NCI-H524 treated with DMSO at 0.1 percent for 48 hours (cell line): ENCODE measurements at places on chromosomes 16 and 17.

DNA sequence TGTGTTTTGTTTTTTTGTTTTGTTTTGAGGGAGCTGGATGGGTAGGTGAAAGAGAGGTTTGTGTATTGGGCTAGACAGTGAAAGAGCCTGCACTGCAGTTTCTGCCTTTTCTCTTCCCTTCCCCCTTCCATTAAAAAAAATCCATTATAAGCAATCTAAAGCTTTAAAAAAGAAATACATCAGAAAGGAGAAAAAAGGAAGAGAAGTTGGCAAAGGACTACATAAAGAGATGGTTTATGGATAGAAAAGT, 10.7 kb upstream of the EEF2K start:
- DNase-seq = no peak

DNA sequence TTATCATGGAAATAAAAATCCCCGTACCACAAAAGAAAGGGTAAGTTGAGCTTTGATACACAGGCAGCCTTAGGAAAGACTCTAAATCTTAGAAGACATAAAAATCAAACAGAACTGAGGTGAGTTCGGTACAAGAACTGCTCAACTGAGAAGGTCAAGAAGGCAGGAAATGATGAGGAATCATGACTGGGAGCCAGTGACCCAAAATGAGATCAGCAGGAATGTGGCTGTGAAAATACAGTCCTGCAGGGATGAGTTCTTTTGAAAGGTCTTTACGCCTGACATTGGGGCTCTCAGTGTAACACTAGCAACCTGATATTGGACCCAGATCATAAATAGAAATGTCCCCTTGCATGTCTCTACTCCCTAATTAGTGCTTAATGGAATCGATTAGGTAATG, 56.3 kb upstream of the CDH11 start:
- DNase-seq = no peak

- peak; percentile 44 for DNase-seq
Observed at GRCh38 chr16:85650844-85651628, 37.7 kb downstream of the GINS2 start.

GRCh38 chr17:50945779-50946222, 79.6 kb upstream of the TOB1 start:
- DNase-seq = no peak

DNA sequence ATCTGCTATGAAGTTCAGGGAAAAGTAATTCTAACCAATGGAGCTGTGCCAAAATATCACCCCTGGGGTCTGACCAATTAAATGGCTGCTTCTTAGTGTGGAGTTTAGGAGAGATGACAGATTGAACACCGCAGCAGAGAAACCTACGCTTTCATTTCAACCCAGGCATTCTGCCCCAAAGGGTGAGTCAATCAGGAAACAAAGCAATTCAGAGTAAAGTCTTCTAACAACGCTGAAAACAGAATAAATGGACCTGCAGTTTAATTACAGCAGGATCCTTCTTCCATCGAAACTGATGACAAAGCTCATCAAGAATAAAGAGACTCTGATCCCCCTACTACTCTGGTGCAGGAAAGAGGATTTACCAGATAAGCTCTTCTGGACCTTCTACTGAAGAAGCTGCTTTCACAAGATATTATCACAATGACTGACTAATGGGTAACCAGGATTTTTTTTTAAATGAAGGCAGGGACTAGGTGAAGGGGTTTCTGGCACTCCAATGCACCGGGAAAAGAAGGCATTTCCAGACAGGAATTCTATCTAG, 16.7 kb downstream of the RFFL start:
- DNase-seq = no peak
